ENCODE measurements at places on chromosomes 1 and 21.

GRCh38 chr1:36706416-36706815 is 223.7 kb upstream of the CSF3R start:
- DNase-seq, result no peak

DNA sequence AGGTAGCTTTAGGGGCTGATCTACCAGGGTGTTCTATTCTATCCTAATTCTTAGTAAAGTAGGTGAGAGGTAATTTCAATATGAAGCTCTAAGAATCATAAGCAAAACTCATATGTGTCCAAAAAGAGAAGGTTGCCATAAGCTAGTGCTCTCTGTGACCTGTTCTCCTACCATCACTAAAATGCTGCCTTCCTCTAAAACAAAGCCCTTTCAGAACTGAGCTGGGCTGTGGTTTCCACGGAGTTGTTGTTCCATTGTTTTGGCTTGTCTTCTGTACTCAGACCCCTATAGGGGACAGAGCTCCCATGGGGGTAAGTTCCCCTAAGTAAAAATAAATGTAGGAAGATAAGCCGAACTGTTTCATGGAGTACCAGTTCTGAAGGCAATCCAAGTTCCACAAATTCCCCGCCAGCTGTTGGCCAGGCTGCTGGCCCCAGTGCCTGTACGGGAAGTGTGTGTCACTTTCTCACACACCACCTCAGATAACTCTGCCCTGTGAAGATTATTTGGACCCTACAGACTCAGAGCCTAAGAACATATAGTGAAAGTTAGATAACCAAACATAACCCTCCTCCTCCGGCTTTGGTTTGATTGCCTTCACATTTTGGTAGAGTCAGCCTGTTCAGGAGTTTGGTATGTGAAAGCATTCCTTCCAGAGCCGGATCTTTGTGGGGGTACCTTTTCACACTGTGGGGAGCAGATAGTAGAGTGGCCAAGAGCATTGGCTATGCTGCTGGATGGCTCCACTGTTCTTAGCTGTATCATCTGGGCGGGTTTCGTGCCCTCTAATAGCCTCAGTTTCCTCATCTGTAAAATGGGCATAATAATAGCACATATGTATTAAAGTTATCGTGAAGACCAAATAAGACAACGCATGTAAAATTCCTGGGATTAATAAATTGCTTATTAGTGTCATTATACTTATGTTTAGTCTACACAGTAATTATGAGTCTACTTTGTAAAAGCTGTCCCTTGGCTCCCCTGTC is 10.8 kb downstream of the DPT start:
- DNase-seq, result no peak

GRCh38 chr1:238672262-238672661 is 714.1 kb upstream of the CHRM3 start:
- DNase-seq, result no peak

GRCh38 chr1:59355361-59355760 is 58.5 kb downstream of the FGGY start:
- no peak for DNase-seq

DNA sequence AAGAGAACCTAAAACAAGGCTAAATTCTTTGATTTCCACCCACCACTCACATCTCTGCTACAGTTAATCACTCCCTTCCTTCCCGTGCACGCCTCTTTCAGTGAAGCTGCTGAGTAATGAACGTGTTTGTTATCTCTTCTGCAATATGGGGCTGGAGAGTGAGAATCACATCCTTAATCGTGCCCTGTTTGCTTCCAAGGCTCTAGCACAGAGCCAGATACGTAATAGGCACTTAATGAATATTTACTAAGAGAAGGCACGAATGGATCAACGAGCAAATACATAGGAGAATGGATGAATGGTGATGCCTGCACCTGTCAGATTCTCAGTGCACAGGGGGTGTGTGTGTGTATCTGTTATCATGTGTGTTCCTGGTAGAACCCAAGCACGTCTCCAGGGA is 22.1 kb upstream of the FAM43B start:
- no peak for DNase-seq

GRCh38 chr1:6385488-6386191 is 7.9 kb downstream of the ACOT7 start:
- no peak for DNase-seq

GRCh38 chr1:17163371-17163770 is 41.6 kb upstream of the PADI1 start:
- DNase-seq, result no peak

DNA sequence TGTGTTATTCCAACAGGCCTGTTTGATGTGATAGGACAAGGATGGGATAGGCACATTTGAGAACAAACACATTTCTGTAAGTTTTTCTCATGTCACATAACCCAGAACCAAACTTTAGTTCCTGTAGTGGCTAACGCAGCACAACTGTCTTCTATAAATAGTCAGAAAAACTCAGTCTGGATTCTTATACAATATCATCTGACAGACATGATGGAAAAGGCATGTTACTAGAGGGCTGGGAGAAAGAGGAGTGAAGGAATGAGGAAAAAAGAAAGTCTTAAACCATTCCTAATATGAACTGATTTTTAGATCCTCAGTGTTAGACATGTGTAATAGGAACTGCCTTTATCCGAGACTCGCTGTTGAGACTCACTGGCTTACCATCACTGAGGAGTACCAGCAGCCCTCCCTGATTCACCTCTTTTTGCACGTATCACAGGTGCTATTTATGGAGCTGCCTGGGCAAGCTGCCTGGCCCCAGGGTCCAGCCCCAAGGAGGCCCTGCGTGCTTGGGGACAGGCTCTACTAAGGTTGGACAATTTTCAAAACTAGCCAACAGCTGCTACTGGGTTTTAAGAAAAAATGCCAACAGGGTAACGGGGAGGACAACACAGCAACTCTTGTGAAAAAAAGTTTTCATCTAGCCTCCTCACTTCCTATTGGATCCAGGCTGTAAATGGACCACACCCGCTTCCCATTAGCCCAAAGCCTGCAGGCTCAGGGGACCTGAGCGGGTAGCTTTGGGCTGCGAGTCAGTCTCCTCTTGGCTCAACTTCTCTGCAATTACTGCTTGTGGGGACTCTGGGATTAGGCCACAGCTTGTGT is 30.7 kb upstream of the SERBP1 start:
- no peak for DNase-seq

- no peak for DNase-seq
Measured at GRCh38 chr1:79052829-79053449, 46.4 kb upstream of the ADGRL4 start.

- DNase-seq, result no peak
Measured at GRCh38 chr1:84073266-84073665, 70.8 kb upstream of the PRKACB start.

DNA sequence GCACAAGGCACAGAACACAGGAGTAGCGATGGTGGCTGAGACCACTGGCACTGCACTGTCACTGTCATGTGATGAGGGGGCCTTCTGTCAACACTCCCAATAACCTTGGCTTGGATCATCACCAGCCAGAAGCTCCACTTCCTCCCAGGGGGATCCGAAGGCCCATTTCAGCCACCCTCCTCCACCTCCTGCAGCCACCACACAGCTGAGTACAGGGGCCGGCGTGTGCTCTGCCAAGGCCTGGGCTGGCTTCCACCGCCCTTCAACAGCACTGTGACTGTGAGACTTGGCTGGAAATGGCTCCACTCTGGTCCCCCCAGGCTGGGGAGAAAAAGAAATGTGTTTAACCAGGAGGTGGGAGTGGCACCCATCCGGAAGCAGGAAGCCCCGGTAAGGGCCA is 9.9 kb upstream of the NADK start:
- DNase-seq, result no peak

DNA sequence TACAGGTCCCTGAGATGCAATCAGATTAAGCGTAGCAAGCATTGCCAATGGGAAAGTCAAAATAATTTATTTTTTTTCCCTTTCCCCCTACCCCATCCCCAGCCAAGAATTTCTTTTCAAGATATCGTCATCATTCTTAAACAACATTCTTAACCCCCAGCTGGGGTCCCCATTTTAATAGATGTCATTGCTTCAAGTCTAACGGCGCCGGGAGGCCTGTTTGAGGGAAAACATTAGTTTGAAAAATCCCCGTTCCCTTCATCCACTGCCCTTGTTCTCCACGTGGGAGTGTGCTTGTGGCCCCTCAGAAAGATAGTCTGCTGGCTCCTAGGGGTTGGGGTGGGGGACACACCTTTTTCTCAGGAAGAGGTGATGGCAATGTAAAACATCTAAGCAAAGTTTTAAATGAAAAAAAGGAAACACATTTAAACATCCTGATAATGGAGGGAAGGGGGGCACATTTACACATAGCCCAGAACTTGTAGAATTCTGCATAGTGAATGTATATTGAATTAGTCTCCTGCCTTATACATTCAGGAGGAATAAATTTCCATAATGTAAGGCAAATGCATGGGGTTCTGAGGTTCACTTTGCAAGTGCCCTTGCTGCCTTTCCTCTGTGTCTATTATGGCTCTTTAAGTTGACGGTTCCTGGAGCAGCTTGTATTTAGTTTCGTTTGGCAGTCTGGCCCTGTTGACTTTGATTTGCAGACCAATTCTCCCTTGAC is 6.8 kb downstream of the TRNP1 start:
- no peak for DNase-seq

GRCh38 chr21:29928537-29928936 is 11.3 kb downstream of the GRIK1 start:
- DNase-seq, result no peak

DNA sequence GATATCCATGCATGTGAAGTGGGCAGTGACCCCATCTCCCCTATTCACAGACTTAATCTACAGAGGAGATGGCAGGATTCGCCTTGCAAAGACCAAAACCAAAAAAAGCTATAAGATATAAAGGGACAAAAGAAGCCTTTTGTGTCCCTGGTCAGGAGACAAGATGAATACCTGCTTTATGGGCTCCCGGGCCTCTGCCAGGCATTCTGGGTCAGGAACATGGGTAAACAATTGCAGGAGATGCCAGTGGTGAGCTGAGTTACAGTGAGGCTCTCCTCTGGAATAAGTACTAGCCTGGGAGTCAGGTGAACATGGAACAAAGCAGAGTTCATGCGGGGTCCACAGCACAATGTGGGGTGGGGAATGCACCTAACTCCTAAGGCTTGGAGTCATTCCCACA is 4.7 kb downstream of the SLC9A1 start:
- no peak for DNase-seq

GRCh38 chr1:203278082-203278884 is 27.0 kb upstream of the BTG2 start:
- peak; percentile 45 for DNase-seq

- DNase-seq, result no peak
Measured at GRCh38 chr1:15568387-15569073, 16.3 kb downstream of the AGMAT start.

- DNase-seq, result no peak
Measured at GRCh38 chr1:99279525-99279924, 15.2 kb downstream of the PLPPR4 start.

- DNase-seq, result peak; percentile 13
Measured at GRCh38 chr1:31669786-31670592, 25.3 kb upstream of the PEF1 start.

- no peak for DNase-seq
Measured at GRCh38 chr1:167789501-167789900, 67.7 kb downstream of the MPZL1 start.

DNA sequence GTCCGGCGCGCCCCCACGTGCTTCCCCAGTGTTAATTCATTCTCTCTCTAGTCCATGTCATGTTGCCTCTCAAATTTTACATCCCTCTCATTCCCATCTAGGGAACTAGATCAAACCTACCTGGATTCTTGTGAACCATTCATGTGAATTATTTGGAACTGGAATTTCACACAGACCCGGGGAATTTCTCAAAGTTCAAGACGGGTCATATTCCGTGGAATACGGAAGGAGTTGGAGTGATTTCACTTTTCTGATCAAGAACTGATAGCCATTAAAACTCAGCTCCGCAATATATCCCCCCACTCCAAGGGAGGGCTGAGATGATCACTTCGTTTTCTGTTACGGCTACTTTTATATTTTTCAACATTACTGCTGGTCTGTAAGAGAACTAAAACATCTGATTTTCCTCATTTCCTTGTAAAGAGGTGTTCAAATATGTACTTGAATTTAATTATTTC is 1.0 kb upstream of the ENO1 start:
- no peak for DNase-seq

GRCh38 chr1:218890451-218890850 is 283.2 kb upstream of the LYPLAL1 start:
- no peak for DNase-seq

Measured in CD4-positive, alpha-beta T cell treated with Interleukin-15 for 4 hours (primary cell).